ENCODE measurements at places on chromosomes 16 and 17.

DNA sequence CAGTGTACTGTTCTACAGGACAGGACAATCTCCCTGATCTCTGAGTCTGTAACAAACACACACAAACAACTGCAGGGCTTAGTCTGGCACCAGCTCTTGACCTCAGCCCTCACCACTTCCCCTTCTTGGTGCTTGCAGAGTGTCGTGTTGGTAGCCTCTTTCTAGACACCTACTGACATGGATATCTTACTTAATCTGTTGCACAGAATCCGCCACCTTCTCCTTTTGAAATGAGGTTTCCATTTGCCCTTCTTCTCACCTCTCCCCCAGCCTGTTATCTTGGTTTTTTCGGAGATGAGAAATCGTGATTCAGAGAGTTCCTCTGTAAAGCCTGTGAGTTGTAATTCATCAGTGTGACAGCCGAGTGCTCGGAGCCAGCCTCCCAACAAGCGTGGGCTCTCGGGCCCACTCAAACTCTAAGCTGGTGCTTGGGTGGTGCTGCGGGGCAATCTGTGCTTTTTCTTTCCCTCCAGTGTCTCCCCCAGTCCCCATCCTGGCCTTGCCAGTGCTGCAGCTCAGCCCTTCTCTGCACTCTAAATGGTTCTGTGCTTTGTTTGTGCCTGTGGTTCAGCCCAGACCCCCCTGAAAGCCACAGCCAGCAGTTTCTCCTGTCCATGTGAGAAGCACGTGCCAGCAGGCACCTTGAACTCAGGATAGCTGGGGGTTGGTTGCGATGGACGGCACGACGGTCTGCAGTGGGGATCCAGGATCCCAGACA lies 28.1 kb downstream of the KIAA0513 start:
- peak; percentile 83 for DNase-seq

DNA sequence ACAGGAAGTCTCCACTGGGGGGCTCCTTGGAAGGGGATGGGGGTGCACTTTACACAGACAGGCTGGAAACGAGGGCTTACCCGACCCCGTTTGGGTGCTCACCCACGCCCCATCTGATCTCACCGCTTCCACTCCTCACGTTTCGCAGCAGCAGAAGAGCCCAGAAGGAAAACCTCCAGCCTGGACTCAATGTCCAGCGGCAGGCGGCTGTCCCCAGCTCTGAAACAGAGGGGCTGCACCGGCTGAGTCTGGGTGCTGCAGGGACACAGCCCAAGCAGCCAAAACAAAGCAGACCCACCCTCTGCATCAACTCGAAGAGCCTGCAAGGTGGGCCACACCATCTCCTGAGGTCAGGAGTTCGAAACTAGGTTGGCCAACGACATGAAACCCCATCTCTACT lies 3.9 kb downstream of the MEAK7 start:
- DNase-seq: no peak

GRCh38 chr17:75758131-75758905 lies 6.7 kb downstream of the GALK1 start:
- no peak for DNase-seq

- DNase-seq: no peak
These were observed 3.9 kb upstream of the WFIKKN2 start for GRCh38 chr17:50831471-50831928.

DNA sequence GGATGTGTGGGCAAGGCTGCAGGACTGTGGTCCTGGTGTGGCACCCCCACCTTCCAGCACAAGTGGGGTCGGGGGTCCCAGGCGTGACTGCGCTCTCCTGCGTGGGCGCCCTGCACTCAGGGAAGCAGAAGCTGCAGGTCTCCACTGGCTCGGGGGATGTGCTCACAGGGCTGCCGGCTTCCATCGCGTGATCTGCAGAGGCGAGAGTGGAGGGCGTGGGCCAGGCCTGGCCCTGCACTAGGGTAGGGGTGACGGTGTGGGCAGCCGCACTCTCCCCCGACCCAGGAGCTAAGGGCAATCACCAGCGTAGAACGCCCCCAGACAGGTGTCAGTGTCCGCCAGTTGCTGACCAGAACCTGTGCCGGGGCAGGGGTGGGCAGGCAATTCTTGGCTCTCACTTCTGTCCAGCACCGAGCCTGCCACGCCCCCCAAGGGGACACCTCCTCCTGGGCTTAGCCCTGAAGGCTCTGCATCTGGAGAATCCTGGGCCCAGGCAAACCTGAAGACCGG lies 32.3 kb downstream of the TNFRSF13B start:
- peak; percentile 45 for DNase-seq

DNA sequence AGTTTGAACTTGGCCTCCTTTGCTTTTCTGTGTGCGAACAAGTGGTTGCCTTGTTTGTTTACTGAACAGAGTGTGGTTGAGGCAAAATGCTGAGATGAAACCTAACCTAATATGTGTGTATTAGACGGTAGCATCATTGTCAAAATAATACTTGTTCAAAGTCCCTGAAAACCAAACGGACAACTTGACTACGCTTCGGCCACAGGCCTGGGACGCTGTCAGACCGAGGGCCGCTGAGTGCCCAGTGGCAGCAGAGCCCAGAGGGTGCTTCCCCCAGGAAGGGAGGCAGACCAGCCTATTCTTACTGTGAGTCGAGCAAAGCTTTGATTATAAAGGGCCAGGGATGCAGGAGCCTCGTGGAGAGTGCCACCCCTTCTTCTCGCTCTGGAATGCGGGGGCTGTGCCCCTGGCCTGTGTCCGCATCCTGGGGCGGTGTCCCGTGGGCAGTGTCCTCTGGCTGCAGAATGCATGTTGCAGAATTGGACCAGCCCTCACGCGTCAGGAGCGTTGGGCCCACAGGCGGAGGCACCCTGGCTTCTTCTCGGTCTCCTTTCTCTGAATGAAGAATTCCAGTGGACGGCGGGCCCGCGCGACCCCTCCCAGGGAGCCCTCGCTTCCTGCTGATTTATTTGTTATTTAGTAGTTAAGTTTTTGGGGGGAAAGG lies 5.2 kb downstream of the ACSF3 start:
- no peak for DNase-seq

DNA sequence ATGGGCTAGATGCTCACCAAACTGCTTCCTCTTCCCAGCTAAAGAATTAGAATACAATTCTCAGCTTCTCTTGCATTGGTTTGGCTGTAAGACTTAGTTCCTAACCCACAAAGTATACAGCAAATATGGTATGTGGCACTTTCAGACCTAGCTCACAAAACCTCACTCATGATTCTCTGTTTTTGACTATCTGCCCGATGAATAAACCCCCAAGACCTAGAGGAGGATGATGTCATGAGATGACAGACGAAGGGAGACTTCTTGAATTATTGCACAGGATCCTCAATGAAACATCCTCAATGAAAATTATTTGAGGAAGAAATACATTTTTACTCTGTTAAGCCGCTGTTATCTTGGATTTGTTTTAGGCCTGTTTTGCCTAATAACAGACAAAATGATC lies 14.3 kb downstream of the CNOT1 start:
- no peak for DNase-seq

GRCh38 chr16:79658301-79659033 lies 57.9 kb upstream of the MAF start:
- DNase-seq: no peak

Measured in activated CD8-positive, alpha-beta memory T cell treated with anti-CD3 and anti-CD28 coated beads for 24 hours (primary cell).